ENCODE measurements at places on chromosomes 4 and X.

- peak; percentile 9 for DNase-seq
Measured at GRCh38 chr4:186104114-186104889, at the start of gene FAM149A. TSS of gene FAM149A (plus strand) at chr4:186104704.

DNA sequence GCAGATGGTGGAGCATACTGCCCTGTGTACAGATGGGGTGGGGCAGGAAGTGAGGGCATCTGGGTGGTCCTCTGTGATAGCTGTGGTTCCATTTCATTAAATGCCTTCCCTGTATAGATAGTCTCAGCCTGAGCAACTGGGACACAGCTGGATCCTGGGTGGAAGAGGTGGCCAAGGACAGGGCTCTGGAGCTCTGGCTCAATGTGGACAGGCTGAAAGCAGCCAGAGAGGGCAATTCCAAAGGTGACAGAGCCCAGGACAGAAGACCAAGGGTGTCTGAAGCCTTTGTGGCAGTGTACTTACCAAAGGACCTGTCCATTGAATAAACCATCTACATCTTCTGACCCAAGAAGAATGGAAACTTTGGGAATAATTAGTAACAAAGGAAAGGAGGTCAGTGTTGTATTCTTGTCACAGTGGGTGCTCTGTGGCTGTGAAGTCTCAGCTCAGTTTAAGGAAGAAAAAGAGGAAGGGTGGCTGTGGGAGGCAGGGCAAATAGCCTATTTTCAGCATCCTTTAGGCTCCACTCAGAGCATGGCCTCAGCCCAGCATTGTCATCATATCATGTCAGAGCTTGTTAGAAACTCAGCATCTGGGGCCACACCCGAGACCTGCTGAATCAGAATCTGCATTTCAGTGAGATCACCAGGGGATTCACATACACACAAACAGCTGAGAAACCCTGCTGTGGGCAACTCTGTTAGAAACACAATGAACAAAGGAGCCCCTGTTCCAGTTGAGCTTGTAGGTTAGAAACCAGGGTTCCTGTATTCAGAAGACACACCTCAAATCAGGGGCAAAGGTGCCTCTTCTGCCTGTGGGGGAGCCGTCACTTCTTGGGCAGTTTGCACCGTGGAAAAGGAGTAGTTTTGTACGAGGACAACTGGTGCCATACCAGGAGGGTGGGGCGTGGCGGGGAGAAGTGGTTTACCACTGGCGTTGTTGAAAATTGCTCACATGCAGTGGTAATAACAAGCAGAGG is 168.6 kb downstream of the PTTG2 start:
- DNase-seq = peak; percentile 67

DNA sequence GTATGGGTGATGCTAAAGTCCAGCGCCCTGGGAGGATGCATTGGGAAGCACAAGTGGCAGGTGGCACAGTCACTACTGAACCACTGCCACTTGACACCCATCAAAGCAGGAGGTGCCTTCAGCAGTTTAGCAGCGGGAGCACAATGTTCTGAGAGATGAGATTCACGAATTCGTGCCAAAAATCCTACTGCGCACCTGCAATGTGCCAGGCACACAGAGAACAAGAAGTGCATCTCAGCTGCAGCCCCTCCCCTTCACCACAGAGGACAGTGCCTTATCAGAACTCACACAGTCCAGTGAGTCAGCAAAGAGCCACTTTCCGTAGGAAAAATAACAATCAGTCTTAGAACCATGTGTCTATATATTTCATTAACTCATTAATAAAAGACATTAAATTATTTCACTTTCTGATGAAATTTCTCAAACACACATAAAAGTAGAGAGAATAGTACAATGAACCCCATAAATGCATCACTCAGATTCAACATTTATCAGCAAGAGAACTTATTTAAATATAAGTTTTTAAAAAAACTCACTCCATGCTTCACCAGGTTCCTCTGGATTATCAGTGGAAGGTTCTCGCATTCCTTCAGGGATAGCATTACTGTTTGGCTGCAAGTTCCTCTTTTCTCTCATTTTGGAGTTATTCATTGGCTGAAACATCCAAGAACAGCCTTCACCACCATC is 47.0 kb downstream of the BEND2 start:
- DNase-seq = no peak

GRCh38 chr4:6732441-6733357 is 16.7 kb downstream of the BLOC1S4 start:
- peak; percentile 67 for DNase-seq

GRCh38 chr4:163694385-163694784 is 199.9 kb downstream of the TMA16 start:
- peak; percentile 27 for DNase-seq

DNA sequence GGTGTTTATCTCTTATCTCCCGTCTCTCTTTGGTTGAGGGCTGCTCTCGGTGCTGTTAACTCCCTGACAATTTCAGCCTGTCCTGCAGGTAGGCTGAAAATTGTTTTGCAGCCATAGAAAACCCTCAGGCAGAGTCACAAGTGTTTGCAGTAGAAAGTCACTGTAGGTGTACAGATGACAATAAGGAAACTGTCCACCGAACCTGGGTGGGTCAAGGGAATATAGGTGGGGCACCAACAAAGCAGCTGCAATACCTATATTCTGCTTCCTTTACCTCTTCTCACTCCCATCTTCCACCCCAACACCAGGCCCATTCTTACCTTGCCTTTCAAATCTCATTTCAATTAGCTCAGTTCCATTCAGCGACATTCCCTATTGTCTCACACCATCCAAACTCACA is 381.8 kb downstream of the PPP1R2C start:
- DNase-seq = no peak

DNA sequence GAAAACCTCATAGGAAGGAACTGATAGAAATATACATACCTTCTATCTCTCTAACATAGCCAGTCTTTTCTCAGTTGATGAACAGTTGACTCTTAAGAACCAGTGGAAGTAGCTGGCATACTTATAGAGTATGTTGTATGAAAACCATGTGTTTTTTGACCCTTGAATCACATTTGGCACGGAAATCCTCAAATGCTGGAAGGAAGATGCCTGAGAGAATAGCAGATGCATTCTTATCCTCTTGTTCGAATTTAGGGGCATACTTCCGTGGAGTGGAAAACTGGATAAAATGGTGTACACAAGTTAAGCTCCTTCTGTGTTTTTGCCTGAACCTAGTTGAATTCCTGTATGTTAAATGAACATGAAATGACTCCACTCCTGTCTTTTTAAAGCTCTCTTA is 145.5 kb downstream of the PCDH7 start:
- DNase-seq = no peak

GRCh38 chr4:5368426-5368825 is 317.1 kb downstream of the STK32B start:
- no peak for DNase-seq

DNA sequence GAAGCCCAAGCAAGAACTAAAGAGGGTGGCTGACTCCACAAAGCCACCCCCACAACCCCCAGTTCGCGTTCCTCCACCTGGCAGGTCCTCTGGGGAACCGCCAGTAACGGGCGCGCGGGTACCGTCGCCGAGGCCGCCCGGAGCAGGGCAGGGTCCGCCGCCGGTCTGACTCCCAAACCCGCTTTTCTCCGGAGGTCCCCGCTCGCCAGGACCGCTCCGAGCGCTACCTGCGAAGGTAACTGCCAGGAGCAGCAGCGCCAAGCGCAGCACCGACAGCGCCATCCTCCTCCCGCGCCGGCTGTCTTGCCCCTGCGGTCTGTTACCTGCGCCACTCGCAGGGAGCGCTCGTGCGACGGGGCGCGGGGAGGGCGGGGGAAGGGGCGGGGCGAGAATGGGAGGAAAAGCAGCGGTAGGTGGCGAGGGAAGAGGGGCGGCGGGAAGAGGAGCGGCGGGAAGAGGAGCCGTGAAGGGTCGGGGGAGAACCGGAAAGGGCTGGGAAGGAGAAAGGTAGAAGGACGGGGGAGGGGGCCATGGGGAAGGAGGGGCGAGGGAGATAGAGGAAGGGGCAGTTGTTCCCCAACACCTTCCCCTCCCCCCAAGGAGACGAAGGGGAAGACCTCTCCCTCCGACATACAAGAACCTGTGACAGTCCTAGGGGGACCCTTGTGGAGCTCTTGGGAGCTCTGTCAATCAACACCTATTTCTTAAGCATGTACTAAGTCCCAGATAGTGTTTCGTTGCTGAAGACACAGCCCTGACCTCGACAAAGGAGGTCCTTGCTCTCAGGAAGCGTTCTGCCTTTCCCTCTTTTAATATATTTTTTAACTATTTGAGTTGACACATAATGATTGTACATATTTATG is at the start of gene SPINK2:
Gene SPINK2 (minus strand): TSS at position 321 of the 863 bp plus-strand sequence. CDS start 39 bp downstream, at position 282.
- peak; percentile 73 for DNase-seq

- DNase-seq = no peak
Measured at GRCh38 chrX:47583240-47583861, 1.1 kb downstream of the TIMP1 start.

DNA sequence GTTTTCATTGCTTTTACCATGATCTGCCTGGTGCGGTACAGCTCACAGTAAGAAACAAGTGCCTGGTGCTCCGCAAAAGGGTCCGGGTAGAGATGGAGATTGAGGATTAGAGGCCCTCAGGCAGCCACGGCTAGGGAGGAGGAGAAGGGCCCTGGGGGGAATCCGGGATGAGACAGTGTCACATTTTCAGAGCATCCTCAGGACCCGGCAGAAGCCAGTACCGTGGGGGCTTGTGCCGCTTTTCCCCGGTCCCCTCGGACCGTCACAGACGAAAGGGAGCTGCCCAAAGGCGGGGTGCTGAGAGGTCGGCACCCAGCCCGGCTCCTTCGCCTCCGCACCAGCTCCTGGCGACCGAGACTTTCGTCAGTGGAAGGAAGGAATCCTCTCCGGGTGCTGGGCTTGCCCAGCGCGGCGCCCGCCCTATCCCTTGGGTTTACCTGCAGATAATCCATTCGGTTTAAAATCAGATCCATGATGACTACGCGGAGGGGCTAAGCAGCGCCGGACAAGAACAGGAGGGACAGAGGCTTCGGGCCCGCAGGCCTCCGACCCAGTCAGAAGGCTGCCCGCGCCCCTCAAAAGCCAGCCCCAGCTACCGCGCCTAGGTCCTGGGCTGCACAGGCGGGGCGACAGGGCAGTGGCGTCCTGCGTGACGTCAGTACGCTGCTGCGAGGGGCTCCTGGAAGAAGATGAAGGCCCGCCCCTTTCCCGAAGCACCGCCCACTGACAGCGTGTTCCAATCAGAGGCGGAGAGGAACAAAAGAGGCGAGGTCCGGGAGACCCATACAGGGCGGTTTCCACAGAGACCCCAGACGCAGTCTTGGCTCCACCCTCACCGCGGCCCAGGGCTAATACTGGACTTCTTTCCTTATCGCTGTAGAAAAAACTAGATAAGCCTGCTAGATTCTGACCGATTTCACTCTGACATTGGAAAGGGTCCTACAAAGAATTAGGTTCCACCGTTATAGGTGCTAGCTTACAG is at the start of gene BBS7:
Gene BBS7 (minus strand): TSS at position 634 of the 982 bp plus-strand sequence. CDS start 161 bp downstream, at position 473.
- peak; percentile 94 for DNase-seq

DNA sequence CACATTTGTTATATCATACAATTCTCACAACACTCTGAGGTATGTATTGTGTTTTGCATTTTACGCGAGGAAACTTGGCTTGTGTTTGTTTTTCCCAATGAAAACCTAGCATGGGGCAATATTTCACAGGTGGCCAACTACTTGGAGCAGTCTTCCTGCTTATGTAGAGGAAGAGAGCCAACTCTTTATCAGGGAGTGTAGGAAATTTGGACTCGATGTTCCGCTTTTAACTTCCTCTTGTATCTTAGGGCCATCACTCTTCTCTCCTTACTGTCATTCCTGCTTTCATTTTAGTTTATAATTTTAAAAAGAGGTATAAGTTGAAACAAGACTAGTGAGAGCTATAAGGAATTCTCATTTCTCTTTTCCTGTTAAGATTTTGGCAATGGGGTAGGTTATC is 107.7 kb upstream of the RPS6KA3 start:
- no peak for DNase-seq

GRCh38 chrX:134294548-134294947 is 57.6 kb downstream of the CCDC160 start:
- peak; percentile 1 for DNase-seq

DNA sequence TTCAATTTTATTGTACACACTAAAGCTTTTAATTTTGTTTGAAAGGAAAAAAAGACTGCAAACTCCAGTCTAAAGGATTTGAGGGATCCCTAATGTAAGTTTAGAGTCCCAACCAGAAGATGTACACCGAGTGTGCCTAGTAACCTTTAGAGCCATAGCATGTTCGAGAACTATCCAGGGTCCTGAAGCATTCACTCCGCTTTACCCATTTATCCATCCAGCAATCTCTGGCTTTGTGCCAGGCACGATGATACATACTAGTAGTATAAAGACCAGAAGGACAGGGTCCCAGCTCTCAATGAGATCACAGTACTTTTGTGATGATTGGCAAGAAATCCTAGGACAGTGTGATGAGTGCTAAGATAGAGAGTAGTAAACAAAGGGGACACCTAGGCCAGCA is 168.7 kb downstream of the STK32B start:
- peak; percentile 2 for DNase-seq

GRCh38 chr4:126738926-126739325 is 893.8 kb upstream of the INTU start:
- peak; percentile 24 for DNase-seq

GRCh38 chr4:99687120-99687519 is 29.5 kb upstream of the C4orf54 start:
- DNase-seq = no peak

DNA sequence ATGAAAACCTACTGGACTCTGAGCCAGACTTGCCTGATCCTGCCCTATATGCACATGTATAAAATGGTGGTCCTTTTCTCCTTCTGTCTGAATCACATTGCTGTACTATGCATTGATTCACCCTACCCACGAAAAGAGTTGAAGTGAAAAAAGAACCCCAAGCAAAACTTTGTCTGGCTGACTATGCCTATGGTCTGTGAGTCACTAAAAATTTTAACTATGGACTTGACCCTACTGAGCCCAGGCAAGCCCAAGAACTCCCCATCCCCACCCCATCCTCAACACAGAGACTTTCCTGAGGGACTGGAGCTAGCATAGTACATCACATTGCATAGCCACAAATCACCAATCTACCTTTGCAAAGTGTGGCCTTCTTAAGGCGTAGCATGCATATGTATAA is 116.6 kb upstream of the TENM3 start:
- DNase-seq = peak; percentile 56

- no peak for DNase-seq
Measured at GRCh38 chr4:78691971-78692821, 84.0 kb upstream of the BMP2K start.

GRCh38 chrX:155997436-155997835 is at the start of gene IL9R:
TSS of gene IL9R (plus strand) at chrX:155997696. CDS start at chrX:155997760, 64 bp downstream.
- no peak for DNase-seq

- DNase-seq = peak; percentile 68
Measured at GRCh38 chrX:53281321-53281822, at the start of gene IQSEC2. TSS of gene IQSEC2 (minus strand) at chrX:53281584.

GRCh38 chrX:150212672-150213480 is 150.2 kb upstream of the MAMLD1 start:
- no peak for DNase-seq

DNA sequence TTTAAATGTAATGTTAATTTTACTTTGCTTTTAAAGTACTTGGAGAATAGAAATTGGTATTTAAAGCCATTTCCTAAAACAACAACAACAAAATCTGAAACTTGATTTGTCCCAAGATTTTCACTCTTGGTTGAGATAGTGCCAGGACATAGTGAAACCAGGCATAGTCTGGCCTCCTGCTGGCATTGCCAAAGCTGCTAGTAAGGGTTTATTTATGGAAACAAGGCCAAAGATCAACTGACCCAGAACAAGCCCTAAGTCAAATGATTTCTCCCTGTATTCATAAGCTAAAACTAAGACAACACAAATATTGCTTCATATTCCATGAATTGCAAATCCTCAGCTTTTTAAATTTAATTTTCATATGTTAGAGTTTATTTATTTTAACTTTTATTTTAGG is 227.5 kb upstream of the FGF13 start:
- no peak for DNase-seq

Measured in RWPE1 (cell line).